ENCODE measurements at places on chromosomes 6 and 20.

DNA sequence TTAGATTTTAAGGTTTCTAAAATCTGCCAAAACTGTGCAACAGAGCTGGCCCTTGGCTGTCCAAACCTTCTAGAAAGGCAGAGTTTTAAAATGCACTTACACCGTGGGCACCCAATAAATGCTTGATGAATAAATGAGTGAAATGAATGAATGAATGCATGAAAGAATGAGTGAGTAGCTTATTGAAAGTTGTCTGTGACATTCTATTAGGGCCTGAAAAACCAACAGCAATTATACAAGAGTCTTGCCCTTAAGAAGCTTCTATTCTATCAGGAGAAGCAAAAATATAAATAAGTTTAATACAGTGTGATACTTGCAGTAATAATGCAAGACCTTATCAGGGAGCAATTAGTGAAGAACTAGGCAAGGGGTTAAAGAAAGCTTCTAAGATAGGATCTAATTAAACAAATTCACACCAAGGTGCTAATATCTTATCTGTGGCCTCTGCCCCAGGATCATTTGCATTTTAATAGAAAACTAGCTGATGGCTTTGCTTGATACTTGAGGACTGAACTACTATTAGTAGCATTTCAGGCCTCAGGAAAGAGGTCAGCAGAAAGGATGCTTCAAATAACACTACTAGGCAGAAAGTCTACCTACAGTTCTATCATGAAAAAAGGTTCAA lies 230.7 kb downstream of the GMPR start:
- DNase-seq: no peak

- no peak for DNase-seq
Measured at GRCh38 chr6:91057689-91058088, 470.8 kb upstream of the MAP3K7 start.

DNA sequence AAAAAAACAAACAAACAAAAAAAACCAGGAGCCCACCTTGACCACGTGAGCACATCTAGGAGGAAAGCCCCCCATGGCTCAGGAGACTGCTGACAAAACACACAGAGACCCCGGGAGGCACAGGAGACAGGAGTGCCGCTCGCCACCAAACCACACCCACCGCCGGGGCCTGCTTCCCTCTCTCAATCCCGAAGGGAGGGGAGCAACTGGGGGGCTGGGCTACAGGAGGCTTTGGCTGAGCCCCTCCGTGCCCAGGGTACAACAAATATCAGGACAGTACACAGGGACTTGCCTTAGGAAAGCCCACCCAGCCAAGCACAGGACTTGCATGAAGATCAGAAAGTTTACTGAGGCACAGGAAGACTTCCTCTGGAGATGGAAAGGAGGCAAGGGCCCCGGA lies 102.5 kb downstream of the TAF4 start:
- no peak for DNase-seq

GRCh38 chr6:17486680-17487079 lies 93.3 kb downstream of the CAP2 start:
- DNase-seq: no peak

DNA sequence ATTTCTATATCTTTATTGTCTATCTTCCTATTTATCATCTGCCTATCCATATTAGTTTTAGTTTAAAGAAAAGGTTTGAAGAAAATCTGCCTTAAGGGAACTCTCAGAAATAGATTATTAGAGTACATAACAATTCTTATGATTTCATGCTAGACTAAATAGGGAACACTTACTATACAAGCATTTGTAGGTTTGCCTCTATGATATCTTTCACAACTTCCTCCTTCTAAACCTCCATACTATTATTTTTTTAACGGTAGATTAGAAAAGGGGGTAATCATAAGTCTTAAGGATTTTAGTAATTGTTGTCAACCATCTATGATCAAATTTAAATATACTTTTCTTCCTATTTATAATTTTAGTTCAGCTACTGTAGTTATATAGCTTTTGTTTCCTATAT lies 11.6 kb upstream of the DSE start:
- DNase-seq: no peak

- no peak for DNase-seq
Measured at GRCh38 chr6:14178083-14178445, 60.5 kb downstream of the CD83 start.

DNA sequence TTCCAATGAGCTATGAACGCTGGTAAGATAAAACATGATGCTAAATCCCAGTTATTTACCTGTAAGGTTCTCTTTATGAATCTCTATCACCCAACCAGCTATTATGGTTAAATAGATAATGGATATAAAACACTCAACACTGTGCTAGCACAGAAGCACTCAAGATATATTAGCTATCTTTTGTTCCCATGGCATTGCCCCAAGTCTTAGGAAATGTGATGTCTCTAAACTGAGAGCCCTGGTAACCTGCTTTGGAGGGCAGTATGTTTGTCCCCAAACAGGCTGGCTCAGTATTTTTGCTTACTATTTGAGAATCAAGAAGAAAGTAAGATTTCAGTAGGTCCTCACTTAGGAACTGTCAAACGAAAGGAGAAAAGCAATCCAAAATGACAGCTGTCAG lies 90.5 kb downstream of the BTBD9 start:
- no peak for DNase-seq

- no peak for DNase-seq
Measured at GRCh38 chr20:16446991-16447390, 126.3 kb downstream of the KIF16B start.

- DNase-seq: no peak
Measured at GRCh38 chr6:95784019-95784418, 206.7 kb downstream of the MANEA start.

DNA sequence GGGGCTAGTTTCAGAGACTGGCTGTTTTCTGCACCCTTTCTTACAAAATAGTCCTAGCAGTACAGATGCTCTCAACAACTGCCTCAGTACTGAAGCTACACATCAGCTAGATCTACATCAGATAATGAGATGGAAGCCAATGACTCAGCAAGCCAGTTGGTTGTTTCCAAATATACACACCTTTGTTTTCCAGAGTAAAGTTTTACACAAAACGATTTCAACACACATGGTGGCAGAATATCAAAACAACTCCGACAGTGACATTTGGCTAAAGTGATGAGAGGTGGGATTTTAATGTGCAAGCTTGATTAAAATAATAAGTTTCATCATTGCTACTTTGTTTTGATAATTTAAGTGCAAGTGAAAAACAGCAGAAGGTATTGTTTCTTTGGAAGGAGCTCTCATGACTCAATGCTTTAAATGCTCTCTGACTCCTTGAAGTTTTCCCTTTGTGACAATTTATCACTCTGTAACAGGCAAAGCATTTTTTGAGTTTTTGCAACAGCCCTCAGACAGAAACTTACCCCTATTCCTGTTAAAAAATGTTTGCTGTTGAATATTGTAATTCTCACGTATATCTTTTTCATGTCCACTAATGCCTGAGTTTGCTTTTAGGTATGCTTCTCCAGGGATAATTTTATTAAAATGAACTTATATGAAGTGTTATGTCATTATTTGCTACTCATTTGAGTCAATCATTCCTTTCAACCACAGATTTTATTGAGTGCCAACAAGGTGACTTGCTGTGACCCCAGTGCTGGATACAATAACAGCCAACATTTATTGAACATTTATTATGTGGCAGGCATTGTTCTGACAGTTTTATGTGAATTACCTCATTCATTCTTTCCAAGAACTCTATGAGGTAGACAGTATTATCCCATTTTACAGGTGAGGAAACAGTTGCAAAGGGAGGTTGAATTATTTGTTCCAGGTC lies 882.0 kb downstream of the TFAP2A start:
- DNase-seq: no peak

GRCh38 chr6:126949786-126950185 lies 168.7 kb upstream of the RSPO3 start:
- DNase-seq: no peak

DNA sequence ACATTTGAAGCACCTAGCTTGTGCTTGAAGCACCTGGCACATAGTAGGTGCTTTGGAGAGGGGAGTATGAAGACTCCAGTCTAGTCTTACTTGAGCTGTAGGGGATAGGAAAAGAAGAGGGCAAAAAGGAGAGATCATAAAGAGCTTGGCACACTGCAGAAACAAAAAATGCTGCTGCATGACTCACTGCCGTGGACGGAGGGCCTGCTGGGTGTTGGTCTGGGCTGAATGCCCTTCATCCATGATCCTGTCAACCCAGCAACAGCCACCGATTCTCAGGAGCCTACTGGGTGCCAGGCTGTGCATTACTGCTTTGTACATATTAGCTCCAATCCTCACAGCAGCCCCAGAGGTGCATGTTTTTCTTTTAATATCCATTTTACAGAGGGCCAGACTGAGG lies 6.0 kb downstream of the PDYN start:
- DNase-seq: no peak

DNA sequence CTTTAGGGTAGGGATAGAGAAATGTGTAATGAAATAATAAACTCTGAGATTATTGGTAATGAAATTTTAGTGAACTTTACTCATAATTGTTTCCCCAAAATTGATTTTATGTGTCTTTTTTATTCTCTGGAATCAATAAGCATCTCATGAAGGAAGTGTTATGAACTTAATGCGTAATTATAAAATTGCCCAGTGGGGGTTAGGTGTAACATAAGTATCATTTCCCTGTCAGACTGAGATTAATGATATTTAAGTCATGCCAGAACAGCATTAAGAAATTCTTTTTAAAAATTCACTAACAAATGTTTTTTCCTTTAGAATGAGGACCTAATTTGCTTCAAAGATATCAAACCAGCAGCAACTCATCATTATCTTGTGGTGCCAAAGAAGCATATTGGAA lies 10.0 kb downstream of the HINT3 start:
- no peak for DNase-seq

GRCh38 chr6:17289630-17290061 lies 8.5 kb downstream of the RBM24 start:
- no peak for DNase-seq

- no peak for DNase-seq
Measured at GRCh38 chr20:63697357-63697867, 960 bp downstream of the TNFRSF6B start.

GRCh38 chr6:5869261-5869660 lies 137.5 kb downstream of the NRN1 start:
- no peak for DNase-seq

DNA sequence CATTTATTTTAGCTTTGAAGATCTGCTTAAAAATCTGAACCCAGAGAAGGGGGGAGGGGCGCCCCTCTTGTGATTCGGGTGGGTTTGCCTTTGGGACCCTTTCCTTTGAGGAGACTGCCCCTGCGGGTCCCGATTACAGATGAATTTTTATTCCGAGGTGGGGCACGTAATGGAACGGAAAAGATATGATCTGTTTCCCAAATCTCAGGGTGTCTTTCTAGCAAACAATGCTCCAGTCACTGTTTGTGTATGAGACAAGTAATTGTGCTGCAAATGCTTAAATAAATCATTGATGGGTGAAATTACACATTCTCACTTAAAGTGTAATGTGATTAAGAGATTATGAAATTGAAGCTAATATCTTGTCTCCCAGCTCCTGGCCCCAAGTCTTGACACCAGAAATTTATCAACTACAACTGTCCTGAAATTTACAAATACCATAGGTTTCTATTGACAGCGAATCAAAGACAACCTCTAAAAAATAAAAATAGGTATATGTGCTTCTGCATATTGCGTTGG lies 30.7 kb downstream of the TFAP2A start:
- no peak for DNase-seq

DNA sequence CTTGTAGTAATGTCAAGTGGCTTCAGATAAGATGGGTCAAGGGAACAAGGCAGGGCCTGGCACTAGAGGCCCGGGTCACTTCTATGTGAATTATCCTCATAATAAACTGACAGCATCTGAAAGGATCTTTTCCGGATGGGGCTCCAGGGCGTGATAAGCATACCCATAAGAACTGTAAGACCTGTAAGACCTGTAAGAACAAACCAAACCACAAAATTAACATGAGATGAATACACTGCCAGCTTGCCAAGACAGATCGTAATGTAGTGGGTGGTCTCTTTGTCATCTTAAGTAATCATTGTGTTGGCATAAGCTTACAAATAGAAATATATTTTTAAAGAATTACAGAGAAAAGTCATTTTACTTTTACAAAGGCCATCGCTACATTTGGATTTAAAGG lies 334.9 kb downstream of the RFPL4B start:
- no peak for DNase-seq

- no peak for DNase-seq
Measured at GRCh38 chr20:49821870-49822331, 9.3 kb downstream of the SLC9A8 start.

DNA sequence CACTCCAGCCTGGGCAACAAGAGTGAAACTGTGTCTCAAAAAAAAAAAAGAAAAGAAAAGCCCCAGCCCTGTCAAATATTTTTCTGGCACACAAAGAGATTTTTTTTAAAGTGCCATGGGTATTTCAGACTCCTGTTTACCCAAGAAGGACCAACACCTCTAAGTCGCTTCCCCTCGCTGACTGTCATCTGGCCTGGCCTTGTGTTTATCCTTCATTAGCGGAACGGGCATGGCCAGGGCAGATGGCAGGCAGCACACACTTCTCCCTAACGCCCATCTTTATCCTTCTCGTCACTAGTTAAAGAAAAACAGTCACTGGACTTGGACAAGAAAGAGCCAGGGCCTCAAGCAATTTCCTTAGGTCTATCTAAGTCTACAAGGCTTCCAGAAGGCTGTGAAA lies 7.3 kb upstream of the CBFA2T2 start:
- DNase-seq: no peak

DNA sequence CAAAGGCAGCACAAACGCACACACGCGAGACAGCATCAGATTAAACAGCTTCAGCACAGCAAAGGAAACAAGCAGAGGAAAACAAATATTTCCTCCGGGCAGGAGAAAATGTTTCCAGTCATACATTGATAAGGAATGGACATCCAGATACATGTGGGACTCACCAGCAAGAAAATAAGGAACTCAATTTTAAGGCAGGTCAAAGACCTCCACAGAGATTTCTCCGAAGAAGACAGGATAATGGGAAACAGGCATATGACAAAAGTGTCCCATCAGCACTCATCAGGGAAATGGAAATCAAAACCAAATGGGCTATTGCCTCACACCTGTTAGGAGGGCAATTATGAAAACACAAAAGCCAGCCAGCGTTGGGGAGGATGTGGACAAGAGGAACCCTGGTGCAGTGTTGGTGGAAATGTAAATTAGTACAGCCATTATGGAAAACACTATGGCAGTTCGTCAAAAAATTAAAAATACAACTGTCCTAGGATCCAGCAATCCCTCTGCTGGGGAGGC lies 9.7 kb upstream of the SLCO4A1 start:
- no peak for DNase-seq

DNA sequence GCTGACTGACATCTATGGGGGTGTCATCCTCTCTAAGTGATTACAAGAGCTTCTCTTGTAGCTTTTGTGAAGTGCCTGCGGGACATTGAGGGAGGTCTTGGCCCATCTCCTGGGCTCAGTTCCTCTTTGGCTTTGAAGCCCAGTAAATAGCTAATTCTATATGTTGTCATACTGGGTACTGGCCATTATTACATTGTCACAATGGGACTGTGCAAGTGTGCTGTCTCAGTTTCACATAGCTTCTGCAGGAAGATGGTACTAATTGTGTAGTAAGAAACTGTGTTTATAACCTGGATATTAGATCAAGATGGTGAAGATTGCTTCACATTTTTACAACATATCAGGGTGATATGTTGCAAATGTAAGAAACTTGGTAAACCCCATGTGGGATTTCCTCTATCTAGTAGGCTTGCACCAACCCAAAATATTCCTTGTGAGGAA lies 19.9 kb downstream of the SPINT3 start:
- DNase-seq: no peak

GRCh38 chr6:16511723-16512489 lies 249.4 kb downstream of the ATXN1 start:
- DNase-seq: no peak

GRCh38 chr6:98828211-98828788 lies 6.1 kb upstream of the POU3F2 start:
- no peak for DNase-seq
